ENCODE measurements at places on chromosomes 7 and 10.

DNA sequence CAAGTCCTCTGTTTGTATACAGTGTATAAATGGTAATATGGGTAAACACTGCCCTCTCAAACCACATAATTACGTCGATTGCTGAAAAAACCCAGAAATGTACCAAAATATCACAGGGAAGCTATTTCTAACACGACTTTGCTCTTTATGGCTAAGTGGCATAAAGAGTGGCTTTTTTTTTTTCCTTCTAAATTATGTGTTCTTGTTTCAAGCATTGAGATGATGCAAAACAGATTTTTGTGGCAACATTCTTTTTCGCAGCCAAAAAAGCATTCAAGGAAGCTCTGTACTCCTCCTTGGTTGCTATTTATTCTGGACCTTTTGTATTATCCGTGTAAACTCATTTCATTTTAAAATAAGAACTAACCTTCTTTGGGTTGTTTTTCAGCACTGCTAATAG lies 138.9 kb downstream of the VTI1A start:
- no peak for DNase-seq

DNA sequence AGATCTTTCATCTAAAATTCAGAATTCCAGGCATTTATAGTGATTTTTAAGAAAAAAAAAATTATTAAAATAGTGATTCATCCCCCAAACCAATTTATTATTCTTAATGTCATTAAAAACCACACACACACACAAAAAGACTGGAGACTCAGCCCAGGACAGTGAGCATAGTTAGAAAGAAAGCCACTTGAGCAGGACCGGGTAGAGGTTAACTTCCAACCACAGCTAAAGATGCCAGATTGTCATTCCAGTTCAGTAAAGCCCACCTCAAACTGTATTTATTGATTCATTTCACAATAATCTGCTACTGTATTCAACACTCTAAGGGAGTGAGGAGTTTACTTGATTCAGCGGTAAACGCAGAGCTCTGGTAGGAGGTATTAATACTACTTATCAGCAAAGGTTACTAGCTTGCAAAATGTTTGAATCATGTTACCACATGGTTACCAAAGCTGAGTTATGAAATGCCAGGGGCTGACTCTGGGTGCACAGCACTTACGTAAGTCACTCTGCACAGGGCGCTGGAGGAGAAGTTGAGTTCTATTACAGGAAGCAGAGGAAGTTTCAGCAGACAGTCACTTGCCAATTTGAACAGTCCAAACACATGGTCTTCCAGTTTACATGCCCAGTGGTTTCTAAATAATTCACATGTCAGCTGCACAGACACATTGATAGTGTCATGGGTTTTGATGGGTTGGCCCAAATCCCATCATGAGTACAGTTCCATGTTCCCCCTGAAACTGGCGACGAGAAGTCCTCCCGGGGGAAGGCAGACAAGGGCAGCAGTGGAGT lies 64.6 kb downstream of the KLF6 start:
- no peak for DNase-seq

DNA sequence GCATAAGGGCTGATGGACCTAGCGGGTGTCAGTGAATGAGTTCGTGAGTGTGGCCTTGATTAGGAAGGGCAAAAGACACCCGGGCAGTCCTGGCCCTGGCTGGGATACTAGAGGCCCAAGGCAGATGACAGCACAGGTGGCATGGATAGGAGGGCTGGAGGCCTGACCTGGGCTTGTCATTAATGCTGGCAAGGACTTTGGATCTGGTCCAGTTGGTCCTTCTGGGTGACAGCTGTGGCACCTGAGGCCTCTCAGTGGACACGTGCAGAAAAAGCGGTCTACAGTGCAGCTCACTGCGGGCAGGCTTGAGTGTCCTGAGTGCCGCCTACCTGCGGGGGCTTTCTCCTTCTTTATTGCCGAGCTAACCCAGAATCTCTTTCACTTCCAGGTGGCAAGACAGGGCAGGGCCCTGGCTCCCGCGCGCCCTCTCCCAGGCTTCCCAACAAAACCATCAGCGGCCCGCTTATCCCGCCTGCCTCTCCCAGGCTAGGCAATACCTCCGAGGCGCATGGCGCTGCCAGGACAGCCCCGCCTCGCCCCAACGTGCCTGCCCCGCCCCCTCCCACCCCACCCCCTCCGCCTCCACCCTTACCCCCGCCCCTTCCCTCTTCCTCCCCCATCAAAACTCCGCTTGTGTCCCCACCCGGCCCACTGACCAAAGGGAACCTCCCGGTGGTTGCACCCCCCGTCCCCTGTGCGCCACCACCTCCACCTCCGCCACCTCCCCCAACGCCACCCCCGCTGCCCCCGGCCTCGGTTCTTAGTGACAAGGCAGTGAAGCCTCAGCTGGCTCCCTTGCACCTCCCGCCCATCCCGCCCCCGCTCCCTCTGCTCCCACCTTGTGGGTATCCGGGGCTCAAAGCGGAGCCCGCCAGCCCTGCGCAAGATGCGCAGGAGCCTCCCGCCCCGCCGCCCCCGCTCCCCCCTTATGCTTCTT lies 77.4 kb downstream of the WIPF3 start:
- DNase-seq, result no peak

GRCh38 chr10:37095792-37096573 lies 29.4 kb upstream of the ANKRD30A start:
- DNase-seq, result no peak

- DNase-seq, result no peak
Measured at GRCh38 chr10:59580026-59580863, 129.4 kb downstream of the SLC16A9 start.

- DNase-seq, result no peak
Measured at GRCh38 chr10:30058570-30059132, 735 bp downstream of the JCAD start.

DNA sequence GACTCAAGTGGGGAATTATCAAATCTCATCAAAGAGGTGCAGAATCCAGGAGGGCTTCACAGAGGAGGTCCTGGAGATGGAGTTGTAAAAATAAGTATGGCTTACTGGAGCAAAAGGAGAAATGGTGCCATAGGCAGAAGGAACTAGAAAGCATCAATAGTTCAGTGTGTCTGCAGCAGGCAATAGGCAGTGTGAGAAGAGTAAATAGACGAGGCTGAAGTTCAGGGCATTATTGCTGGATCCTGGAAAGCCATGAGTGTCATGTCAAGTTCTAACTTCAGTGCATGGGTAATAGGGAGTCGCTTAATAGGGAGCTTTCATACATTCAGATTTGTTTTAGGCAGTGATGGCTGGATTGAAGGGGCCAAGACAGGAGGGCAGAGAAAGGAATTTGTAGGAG lies 39.3 kb downstream of the CYP26A1 start:
- no peak for DNase-seq

- no peak for DNase-seq
Measured at GRCh38 chr10:33129141-33129995, 171.3 kb upstream of the ITGB1 start.

GRCh38 chr10:129754211-129755050 lies 209.6 kb downstream of the EBF3 start:
- DNase-seq, result no peak

GRCh38 chr7:95317546-95317945 lies 6.8 kb downstream of the PON1 start:
- no peak for DNase-seq

- no peak for DNase-seq
Measured at GRCh38 chr10:11208243-11208642, 190.6 kb downstream of the CELF2 start.

DNA sequence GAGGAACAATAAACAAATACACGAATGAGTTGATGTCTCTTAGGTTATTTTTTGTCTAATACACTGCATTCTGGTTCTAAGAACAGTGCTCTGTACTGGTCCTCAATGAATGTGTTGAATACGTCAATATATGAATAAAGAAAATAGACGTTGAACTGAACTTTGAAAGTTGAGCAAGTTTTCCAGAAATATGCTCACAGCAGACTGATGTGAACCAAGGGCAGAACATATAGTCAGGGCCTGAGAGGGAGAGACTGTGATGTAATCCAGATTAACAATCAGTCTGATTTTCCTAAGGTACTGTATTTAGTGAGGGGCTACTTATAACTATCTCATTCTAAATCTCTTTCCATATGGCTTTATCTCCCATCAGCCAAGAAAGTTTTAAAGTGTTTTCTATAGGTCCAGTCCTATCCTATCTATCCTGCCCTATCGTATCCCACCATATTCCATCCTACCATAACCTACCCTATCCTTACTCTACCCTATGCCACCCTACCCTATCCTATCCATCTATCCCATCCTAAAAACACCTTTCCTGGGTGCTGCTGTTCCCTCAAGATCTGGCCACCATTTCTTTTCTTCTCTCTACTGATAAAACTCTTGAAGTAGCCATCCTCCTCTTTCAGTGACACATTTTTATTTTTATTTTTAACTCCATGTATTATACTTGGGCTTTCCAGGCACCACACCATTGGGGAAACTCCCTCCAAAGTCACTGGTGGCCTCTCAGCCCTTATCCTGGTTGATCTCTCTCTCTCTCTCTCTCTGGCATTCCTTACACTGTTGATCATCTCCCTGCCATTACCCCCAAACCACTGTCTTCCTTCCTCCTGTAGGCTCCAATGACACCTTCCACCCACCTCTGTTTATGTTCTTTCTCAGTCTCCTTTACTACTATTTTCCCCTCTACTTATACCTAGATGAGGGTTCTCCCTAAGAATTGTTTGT lies 212.3 kb upstream of the SLC26A5 start:
- no peak for DNase-seq

DNA sequence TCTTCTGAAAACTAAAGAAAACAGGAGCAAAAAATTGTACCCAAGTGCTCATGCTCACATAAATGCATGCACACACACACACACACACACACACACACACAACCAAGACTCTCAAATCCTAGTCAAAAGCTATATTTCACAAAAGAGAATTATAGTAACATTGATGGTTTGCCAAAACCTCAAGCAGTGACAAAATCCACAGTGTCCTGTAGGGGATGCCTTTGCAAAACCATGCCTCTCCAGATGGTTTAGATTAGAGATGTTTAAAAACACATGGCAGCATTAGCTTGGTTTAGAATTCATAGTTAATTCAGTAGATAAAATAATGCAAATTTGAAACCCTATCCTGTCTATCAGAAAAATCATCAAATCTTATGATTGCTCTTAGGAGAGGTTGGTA lies 232.2 kb downstream of the DYNC1I1 start:
- DNase-seq, result no peak

All from activated CD8-positive, alpha-beta memory T cell treated with anti-CD3 and anti-CD28 coated beads for 1 hour (primary cell).